ENCODE measurements at places on chromosomes 2 and 18. TPM values are rescaled to one million over a fixed set of nuclear protein-coding genes. Genes with fewer than 3 reads are reported as not detected.

The ALLC gene
- total RNA-seq = not detected

The TLX2 gene
- not detected for total RNA-seq

The ERLEC1 gene
- 51.4 TPM for total RNA-seq

The MRO gene
- not detected for total RNA-seq

The CRYGC gene
- total RNA-seq = not detected

The POLR1A gene
- 52.7 TPM for total RNA-seq

The POMC gene
- not detected for total RNA-seq

DNA sequence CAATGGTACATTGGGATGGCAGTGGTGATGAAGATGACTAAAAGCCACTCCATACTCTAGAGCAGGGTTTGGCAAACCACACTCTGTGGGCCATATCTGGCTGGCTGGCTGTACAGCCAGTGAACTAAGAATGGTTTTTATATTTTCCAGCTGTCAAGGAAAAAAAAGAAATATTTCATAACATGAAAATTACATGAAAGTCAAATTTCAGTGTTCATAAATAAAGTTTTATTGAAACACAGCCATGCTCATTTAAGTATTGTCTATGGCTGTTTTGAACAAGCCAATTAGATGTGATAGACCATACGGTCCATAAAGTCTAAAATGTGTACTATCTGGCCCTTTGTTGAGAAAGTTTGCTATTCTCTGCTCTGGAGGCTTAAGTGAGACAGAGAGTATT lies 1.5 kb downstream of the TTC21B start:
- no peak for DNase-seq

DNA sequence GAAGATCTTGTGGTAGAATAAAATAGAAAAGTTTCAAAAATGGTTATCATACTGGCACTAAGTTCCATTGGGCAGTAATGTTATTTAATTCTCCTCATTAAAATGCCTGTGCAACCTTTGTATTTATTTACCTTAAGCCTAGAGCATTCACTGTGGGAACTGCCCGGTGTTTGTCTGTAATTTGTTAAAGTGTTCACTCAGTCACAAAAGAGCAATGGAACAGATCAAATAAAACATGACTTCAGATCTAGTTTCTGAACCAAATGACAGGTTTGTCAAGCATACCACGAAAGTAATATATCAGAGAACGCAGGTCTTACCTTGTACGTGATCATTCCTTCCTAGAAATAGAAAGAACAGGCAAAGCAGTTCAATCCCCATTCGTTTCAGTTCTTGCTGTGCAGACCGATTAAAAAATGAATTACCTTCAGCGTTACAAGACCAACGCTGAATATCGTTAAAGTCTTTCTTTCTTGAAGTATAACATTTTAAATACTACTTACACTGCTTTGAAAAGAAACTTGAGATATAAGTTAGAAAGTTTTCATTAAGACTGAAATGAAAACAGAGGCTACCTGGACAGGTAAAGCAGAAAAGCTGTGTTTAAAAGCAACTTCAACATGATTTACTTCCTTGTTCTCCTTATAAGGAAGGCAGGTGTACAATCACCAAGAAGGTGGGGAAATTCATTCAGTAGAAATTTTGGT lies at the start of gene ITGB6:
Gene ITGB6, minus strand, starts transcription at position 590 of the 707 bp plus-strand sequence. Its CDS starts 209 bp downstream, at position 381.
- DNase-seq = no peak

DNA sequence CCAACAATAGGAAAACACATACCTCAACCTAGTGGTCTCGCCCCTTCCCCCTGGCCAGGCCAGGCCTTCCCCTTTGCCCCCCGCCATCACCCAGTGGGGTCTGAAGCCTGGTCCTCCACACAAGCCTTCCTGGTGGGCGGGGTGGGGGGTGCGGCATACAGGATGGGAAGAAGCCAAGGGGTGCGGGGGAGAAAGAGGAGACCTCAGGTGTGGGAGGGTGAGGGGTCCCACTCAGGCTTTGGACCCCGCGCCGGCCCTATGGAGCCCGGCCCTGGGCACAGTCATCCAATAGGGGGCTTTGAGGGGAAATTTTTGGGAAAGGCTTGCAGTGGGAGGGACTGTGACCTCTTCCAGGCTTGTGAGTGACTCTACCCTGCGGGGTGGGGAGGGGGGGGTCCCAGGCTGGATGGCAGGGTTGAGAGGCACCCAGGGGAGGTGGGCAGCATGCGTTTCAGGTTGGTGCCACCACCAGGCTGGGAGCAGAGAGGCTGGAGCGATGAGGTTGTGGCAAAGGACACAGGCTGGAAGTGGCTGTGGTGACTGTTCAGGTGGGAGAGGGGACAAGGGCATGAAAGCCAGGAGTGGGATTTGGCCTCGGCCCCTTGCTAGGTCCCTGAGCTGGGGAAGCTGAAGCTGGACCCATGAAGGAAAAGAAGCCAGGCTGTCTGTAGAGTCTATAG lies 1.3 kb downstream of the SLC66A3 start:
- DNase-seq = no peak

DNA sequence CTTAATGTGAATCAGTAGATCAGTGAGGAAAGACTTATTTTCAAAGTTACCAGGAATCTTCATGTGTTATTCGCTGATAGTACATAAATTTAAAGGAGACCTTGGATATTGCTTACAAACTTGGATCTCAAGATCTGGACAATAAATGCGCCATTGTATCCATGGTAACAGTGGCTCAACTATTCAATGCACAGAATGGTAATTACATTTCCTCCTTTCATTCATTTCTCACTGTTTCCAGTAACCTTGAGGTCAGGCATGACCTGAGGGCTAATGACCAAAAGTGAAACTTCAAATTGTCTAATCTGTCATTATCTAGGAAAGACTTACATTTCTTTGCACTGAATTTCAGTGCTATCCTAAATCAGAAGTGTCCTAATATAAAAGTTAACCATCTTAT lies 8.1 kb downstream of the LRP2 start:
- no peak for DNase-seq

DNA sequence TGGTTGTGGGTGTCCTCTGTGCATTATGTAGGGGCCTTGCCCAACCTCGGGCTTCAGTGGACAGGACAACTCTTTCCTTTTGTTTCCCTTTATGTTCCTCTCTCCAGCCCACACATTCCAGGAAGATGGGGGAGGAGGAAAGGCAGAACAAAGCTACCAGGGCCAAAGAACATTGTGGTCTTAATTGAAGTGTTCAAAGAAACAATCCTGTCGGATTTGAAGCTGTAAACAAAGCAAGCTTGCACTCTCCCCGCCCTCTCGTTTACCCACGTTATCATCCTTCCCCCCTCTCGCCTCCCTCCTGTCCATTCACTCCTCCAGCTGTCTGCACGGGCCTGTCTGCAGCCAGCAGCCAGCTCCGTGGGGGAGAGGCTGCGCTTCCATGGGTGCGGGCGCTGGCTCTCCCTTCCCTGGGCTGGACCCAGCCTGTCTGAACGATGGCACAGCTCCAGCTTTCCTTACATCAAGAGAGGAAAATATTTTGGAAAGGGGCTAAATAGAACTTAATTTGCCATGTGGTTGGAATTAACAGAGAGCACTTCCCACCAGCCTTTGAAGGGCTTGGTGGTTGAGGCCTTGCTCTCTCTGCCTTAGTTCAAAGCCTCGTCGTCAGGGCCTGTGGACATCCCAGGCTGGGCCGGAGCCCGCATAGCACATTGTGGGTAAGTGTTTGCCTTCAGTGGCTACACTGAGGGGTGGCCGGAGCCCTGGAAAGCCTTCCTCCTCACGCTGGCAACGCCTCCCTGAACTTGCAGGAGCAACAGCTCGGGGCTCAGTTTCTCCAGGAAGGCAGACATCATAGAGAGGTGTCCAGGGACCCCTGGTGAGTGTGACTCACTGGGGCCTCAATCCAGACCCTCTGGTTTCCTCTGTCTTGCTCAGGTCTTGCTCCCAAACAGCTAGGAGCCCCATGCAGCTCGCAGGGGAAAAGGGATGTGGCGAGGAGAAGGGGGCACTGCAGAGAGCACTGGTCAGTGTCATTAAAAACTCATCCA lies 60.6 kb upstream of the HS6ST1 start:
- DNase-seq = peak; percentile 56

DNA sequence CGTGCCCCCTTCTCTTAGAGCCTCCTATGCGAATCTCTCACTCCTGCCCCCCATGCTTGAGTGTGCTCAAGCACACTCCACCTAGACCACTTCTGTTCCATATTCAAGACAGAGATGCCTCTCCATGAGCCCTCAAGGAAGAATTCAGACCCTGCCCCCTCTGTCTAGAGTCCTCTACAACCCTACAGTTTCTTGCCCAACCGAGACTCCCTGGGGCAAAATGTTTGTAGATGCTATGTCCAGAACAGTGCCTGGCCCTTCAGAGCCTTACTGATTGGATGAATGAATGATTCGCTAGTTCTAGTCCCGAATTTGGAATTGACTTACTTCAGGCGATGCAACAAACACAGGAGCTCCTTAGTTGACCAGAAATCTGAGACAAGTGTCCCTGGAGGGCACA lies 8.7 kb downstream of the APCDD1 start:
- DNase-seq = no peak

DNA sequence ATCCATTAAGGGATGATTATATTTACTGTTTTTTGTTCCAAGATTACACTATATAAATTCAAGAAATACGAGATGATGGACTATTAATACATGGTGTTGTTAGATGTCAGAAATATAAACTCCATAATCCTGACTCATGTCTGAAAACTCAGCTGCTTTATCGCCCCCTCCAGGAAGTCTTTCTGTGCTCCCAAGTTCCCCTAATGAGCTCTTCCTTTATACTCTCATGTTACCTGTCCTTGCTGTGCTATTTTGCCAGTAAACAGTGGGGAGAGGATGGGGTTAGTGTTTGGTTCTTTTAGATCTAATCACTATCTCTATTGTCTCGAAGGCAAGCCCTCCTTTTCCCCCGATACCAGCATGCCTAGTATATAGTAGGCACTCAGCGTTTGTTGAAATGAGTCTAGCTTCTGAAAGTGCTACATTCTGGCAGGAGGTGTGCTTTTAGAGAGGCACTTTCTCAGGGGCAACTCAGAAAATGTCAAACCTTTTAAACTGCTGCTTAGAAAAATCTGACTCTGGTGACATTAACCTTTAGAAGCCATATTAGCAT lies 21.4 kb upstream of the BARD1 start:
- peak; percentile 46 for DNase-seq

- DNase-seq = peak; percentile 79
These were observed 25.8 kb downstream of the BIN1 start for GRCh38 chr2:127080938-127081755.

- DNase-seq = no peak
These were observed 82.1 kb downstream of the RNF144A start for GRCh38 chr2:6999211-6999877.

DNA sequence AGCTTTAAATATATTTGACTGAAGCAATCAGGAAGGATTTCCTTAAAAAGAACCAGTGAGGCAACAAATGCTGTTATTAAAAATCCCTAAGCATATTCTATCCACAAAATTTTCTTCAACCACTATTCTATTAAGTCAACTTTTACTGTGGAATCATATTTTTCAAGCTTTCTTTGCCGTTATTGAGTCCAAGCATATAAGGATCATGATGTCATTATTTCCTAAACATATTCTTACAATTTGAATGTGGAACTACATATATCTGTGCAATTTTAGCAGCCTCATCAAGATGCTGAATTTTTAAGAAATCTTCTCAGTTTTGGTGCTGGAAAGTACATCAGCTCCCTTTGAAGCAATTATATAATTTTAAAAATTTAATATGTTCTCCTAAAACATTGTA lies 5.6 kb downstream of the IFIH1 start:
- DNase-seq = no peak

GRCh38 chr2:20957788-20958525 lies 85.9 kb downstream of the APOB start:
- no peak for DNase-seq

DNA sequence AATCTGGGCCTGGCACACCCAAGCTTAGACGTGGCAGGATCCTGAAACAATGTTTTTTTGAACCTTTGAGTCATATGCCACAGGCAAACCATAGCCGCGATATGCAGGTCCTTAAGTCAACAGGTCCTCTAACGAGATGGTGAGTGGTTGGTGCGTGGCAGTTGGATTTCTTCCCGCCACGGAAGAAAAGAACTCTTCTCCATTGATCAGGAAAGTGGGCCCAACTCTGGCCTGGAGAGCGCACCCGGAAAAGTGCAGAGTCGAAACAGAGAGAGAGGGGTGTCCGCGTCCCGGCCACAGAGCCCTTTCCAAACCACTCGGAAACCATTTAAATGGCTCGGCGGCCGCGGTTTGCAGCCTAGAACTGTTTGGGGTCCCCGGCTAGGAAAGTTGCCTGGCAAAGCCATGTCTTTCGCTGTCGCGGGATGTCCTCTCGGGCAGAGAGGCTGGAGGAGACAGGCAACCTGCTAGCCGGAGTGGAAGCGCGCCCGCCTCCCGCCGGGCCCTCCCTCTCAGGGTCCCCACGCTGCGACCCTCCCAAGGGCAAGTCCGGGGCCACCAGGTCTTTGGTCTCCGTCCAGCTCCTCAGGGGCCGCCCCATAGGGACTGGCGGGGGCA lies 777 bp downstream of the GALNT3 start:
- DNase-seq = peak; percentile 81

GRCh38 chr2:103009871-103010270 lies 248.0 kb downstream of the TMEM182 start:
- no peak for DNase-seq

GRCh38 chr2:172094294-172095145 lies 8.2 kb downstream of the DLX2 start:
- DNase-seq = peak; percentile 24

- DNase-seq = no peak
These were observed 2.6 kb upstream of the RNU2-63P start for GRCh38 chr2:88018909-88019308.

DNA sequence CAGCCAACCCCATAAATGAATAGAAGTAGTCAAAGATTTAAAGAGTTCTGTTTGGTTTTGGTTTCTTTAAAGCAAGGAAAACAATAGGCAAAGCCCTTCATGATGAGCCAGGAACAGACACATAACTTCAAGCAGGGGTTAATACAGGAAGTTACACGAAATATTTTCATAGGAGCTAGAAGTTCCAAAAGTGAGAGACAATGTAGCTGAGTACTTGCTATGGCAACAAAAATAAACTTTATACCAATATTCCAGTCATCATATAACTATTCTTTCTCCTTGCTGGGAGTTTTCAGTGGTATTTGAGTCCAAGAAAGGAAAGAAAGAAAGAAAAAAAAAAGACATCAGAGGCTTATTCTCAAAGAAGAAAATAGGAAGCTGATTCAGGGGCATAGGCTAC lies 56.2 kb downstream of the COBLL1 start:
- no peak for DNase-seq

DNA sequence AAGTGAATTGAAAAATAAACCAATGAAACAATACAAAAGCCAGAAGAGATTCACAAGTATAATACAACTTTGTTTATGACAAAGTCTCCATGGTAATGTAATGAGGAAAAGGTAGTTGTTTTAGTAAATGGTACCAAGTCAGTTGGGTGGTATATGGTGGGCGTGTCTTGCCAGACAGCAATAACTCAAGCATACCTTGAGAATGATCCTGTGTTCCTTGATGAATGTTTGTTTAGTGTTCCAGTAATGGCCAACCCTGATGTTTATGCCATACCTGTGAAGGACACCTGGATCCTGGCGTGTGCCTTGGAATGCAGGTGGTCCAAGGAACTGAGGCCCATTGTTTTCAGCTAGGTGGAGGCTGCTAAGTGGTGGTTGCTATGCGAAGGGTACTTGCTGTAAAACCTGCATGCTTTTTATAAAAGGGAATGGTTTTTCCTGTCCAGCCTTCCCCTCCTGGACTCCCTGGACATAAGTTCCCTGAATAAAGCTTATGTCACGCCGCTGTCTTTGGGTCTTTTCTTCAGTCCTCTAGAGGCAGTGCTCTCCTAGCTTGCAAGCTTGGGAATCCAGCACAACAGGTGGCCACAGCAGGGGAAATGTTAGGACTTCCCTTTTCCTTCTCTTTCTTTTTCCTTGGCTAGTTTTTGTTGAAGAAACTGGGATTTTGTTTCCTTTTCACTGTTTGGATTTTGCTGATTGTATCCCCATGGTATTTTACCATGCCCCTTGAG lies 54.7 kb downstream of the MTA3 start:
- no peak for DNase-seq

- peak; percentile 38 for DNase-seq
These were observed 171.8 kb downstream of the ICOS start for GRCh38 chr2:204108330-204108751.
